ENCODE measurements at places on chromosomes 12 and 14.

- no peak for DNase-seq
These were observed 124.5 kb downstream of the ANO4 start for GRCh38 chr12:100919116-100919515.

- no peak for DNase-seq
These were observed 2.1 kb upstream of the SLC2A13 start for GRCh38 chr12:40107803-40108620.

DNA sequence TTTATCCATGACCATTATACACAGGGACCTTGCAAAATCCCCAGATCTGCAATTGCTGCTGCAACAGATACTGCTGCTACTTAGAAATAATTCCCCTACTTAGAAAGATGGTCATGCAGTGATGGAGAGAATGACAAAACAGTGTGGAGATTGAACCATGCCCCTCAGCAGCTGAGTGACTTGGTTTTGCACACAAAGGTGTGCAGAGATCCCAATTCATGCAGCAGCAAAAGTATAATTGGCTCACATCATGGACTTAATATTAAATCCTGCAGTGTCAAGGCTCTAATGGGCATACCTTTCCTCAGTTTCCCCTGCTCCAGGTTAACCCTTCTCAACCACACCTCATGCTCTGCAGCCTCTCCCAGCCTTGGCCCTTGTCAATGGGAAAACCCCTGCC is 3.0 kb upstream of the KRT78 start:
- no peak for DNase-seq

GRCh38 chr14:65940056-65940735 is 527.7 kb downstream of the FUT8 start:
- DNase-seq, result peak; percentile 3

- peak; percentile 36 for DNase-seq
These were observed 237.1 kb downstream of the MED13L start for GRCh38 chr12:116040402-116040801.

- DNase-seq, result peak; percentile 85
These were observed 128.0 kb downstream of the GPR135 start for GRCh38 chr14:59337141-59337611.

DNA sequence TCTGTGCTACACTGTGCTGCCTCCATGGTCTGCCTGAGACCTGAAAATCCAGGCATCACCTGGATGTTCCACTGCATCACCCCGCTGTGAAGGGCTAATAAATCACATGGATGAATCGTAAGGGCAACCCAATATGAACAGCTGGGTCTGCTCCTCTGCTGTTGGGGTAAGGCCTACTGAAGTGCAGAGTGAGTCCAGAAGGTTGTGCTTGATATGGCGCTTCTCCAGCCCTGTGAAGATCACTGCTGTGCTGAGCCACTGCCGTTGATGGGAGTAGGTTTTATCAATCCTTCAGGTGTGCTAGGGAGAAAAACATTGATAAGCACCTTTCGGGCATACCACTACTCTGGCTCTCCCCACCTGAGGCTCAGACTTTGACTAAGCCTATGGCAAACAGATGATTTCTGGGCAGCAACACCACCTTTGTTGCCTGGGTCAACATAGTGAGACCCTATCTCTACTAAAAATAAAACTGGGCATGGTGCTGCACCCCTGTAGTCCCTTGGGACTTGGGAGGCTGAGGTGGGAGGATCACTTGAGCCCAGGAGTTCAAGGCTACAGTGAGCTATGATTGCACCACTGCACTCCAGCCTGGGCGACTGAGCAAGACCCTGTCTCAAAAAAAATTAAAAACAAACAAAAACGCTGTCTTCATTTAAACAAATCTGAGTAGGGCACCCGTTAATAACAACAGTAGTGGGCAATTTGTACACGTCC is 1.7 kb downstream of the ACVRL1 start:
- DNase-seq, result no peak

DNA sequence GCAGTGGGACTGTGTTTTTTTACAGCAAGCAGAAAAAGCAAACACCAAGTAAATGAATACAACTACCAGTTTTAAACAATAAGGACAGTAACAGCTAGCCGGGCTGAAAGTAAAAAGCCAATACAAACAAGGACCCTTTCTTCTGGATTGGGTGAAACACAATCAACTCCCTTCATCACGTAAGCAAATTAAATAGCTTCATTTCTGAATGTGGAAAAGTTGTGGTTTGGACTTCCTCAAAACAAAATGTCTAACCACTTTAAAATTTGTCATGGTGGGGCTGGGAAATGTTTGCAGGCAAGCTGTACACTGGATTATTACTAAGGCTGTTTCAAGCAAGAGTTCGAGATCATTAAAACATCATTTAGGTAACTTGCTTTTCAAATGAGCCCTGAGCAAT is 47.4 kb downstream of the TCHP start:
- DNase-seq, result peak; percentile 74
